Activated CD4-positive, alpha-beta T cell treated with anti-CD3 and anti-CD28 coated beads, Interleukin-2, amount 10 ng/mL, durations not matched to agents 24 days and 14 days (primary cell): ENCODE measurements at places on chromosomes 3 and 15. TPM values are rescaled to one million over a fixed set of nuclear protein-coding genes. Genes with fewer than 3 reads are reported as not detected.

The OXTR gene
- 0.70 and 0.78 TPM in 2 replicates for total RNA-seq

- H3K36me3 ChIP-seq, result peaks cover 15% of the 10 kb centered on the region
- H3K27ac ChIP-seq, result no peak overlapping the region
- H3K4me1 ChIP-seq, result peaks cover 33% of the 10 kb centered on the region
- H3K27me3 ChIP-seq, result no peaks in the 10 kb centered on the region
- no peak overlapping the region for H3K4me3 ChIP-seq
These were observed 5.0 kb downstream of the JMJD7 start for GRCh38 chr15:41832875-41833274.

DNA sequence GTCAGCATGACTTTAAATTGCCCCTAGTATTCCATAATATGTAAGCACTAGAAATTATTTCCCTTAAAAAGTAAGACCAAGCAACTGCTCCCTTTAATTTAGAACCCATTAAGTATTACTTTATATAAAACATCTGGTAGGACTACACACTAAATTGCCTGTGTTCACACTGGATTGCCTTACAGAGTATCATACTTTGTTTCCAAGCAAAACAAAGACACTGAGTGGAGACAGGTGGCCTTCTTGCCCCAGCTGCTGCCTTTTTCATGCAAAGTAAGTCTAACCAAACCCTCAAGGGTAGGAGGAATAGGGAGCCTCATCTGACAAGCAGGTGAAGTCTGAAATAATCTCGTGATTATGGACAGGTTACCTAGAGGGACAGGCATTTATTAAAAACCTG lies 87.3 kb downstream of the PEX5L start:
- H3K27ac ChIP-seq, result no peak overlapping the region
- peaks cover 2% of the 10 kb centered on the region for H3K4me1 ChIP-seq
- peaks cover 1% of the 10 kb centered on the region for H3K36me3 ChIP-seq
- H3K27me3 ChIP-seq, result peaks cover 21% of the 10 kb centered on the region

The FES gene
- total RNA-seq, result 32.5 and 33.7 TPM in 2 replicates

The TRANK1 gene
- 2.1 and 2.3 TPM in 2 replicates for total RNA-seq
